ENCODE measurements at places on chromosomes 7 and 10. TPM values are rescaled to one million over a fixed set of nuclear protein-coding genes. Genes with fewer than 3 reads are reported as not detected.

GRCh38 chr7:138359870-138360559 lies 100.0 kb upstream of the TRIM24 start:
- DNase-seq, result no peak
- no peaks in the 10 kb centered on the region for H3K36me3 ChIP-seq
- no peaks in the 10 kb centered on the region for H3K4me1 ChIP-seq
- H3K27me3 ChIP-seq, result no peaks in the 10 kb centered on the region
- no peak overlapping the region for H3K4me3 ChIP-seq

DNA sequence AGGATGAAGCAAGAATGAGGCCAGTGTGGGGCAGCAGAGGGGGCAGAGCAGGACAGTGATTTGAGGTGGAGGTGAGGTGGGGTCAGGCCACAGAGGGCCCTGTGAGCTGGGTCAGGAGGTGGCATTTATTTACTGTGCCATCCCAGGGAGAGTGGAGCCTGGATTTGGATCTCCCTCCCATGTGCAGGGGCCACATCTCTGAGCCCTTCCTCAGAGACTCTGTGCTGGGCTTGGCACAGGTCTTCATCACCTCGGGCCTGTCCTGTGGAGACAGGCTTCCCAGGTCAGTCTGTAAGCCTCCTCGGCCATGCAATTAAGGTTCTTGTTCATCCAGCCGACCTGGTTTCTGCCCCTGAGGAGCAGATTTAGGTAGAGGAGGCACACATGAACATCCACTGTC lies 40.9 kb downstream of the ZNF777 start:
- no peak overlapping the region for H3K4me3 ChIP-seq
- no peaks in the 10 kb centered on the region for H3K36me3 ChIP-seq
- DNase-seq, result no peak
- peaks cover 9% of the 10 kb centered on the region for H3K4me1 ChIP-seq

DNA sequence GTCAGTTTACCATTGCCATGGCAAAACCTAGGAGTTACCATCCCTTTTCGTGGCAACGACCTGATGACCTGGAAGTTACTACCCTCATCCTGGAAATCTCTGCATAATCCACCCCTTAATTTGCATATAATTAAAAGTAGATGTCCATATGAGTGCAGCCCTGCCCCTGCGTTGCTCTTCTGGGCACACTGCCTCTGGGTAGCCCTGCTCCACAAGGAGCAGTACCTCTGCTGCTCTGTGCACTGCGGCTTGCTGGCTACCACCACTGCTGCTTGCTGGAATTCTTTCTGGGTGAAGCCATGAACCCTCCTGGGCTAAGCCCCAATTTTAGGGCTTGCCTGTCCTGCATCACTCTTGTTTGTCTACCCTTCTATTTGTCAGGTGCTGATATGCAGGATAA lies 12.5 kb downstream of the CYP17A1 start:
- no peaks in the 10 kb centered on the region for H3K36me3 ChIP-seq
- no peak for DNase-seq
- H3K4me3 ChIP-seq, result no peak overlapping the region
- no peak overlapping the region for H3K27ac ChIP-seq
- H3K4me1 ChIP-seq, result no peaks in the 10 kb centered on the region

DNA sequence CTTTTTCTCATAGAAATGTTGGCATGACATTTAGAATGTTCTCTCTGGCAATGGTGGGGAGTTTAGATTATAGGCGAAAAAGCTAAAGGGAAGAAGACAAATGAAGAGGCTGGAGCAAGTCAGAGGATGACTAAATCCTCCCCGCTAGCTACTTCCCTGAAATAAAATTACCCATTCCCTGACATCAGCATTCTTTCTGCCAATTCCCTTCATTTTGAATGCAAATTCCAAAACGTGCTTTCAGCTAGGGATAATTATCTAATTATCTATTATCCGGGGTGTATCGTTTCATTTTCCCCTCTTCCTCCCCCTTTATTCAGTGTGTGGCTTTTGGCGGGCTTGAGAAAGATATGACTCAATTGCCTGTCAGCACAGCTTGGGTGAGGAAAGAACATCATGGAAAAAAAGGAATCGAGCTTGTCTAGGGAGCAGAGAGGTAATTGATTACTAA lies 672.3 kb downstream of the TNS3 start:
- DNase-seq, result no peak
- no peaks in the 10 kb centered on the region for H3K27me3 ChIP-seq
- no peaks in the 10 kb centered on the region for H3K4me1 ChIP-seq

DNA sequence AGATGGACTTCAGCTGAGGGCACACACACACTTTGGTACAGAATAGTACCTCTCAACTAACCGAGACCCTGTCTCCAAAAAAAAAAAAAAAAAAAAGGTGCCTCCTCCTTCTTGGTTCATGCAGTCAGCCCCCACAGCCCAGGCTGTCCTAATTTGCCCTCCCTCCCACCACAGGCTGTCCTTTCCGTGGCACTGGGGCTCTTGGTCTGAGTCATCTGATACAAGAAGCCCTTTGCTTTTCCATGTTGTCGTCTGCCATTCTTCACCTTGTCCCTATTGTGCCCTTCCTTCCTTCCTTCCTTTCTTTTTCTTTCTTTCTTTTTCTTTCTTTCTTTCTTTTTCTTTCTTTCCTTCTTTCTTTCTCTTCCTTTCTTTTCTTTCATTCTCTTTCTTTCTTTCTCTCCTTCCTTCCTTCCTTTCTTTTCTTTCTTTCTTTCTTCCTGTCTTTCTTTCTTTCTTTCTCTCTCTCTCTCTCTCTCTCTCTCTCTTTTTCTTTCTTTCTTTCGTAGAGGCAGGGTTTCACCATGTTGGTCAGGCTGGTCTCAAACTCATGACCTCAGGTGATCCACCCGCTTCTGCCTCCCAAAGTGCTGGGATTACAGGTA lies 96.0 kb upstream of the IKZF1 start:
- no peaks in the 10 kb centered on the region for H3K27me3 ChIP-seq
- DNase-seq, result peak; percentile 66
- peak overlapping the region; percentile 89 for H3K27ac ChIP-seq
- peaks cover 98% of the 10 kb centered on the region for H3K4me1 ChIP-seq
- H3K4me3 ChIP-seq, result peak overlapping the region; percentile 21
- H3K36me3 ChIP-seq, result peaks cover 6% of the 10 kb centered on the region

GRCh38 chr7:18536486-18536885 lies 40.9 kb downstream of the HDAC9 start:
- H3K27ac ChIP-seq, result no peak overlapping the region
- no peak overlapping the region for H3K4me3 ChIP-seq
- peaks cover 2% of the 10 kb centered on the region for H3K27me3 ChIP-seq
- DNase-seq, result no peak

- peaks cover 65% of the 10 kb centered on the region for H3K36me3 ChIP-seq
- DNase-seq, result no peak
- no peak overlapping the region for H3K27ac ChIP-seq
- no peak overlapping the region for H3K4me3 ChIP-seq
- no peaks in the 10 kb centered on the region for H3K27me3 ChIP-seq
- H3K4me1 ChIP-seq, result peaks cover 19% of the 10 kb centered on the region
Observed at GRCh38 chr10:69388488-69388887, 28.2 kb downstream of the TACR2 start.

DNA sequence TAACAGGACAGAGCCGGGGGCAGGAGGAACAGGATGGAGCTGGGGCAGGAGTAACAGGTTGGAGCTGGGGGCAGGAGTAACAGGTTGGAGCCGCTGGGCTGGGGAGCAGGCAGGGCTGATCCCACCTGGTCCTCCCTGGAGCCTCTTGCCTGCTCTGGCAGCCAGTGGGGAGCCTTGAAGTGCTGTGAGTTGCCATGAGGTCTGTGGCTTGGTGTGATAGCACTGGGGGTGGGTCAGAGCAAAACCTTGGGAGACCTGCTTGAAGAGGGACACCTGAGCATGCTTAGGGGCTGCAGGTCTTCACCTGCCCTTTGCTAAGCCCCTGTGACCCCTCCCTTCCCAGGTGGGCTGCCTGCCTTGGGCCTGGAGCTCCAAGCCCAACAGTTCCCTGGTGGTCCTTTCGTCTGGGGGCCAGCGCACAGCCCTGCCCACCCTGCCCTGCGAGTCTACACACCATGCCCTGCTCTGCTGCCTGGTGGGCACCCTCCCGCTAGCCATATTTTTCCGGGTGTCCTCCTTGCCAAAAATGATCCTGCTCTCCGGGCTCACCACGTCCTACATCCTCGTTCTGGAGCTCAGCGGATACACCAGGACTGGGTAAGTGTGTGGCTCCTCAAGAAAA lies 111.6 kb downstream of the ADCY1 start:
- H3K27me3 ChIP-seq, result peaks cover 3% of the 10 kb centered on the region
- H3K4me1 ChIP-seq, result no peaks in the 10 kb centered on the region
- no peak overlapping the region for H3K27ac ChIP-seq
- H3K4me3 ChIP-seq, result no peak overlapping the region

- no peak for DNase-seq
- H3K27me3 ChIP-seq, result no peaks in the 10 kb centered on the region
- H3K36me3 ChIP-seq, result no peaks in the 10 kb centered on the region
- no peaks in the 10 kb centered on the region for H3K4me1 ChIP-seq
- no peak overlapping the region for H3K27ac ChIP-seq
Observed at GRCh38 chr10:64535131-64535867, 1014.1 kb downstream of the REEP3 start.

- no peaks in the 10 kb centered on the region for H3K4me1 ChIP-seq
- H3K27me3 ChIP-seq, result no peaks in the 10 kb centered on the region
- H3K4me3 ChIP-seq, result no peak overlapping the region
- DNase-seq, result no peak
Observed at GRCh38 chr10:7610026-7610425, 56.7 kb downstream of the ITIH5 start.

DNA sequence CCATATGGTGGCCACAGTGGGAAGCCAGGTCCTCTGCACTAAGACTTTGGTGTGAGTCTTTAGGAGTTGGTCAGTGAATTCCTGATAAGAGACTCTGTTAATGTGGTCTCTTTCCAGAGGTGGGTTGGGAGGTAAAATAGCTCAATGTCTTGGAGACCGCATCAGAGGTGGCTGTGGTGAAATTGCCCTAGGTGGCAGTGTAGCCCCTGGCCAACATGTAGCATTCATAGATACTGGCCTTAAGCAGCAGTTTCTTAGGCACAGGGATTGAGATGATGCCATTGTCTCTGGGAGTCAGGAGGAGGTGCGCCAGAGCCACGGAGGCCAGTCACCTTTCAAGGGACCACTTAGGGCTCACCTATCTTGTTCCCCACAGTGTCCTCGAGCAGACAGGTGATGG lies 202.8 kb downstream of the CREB5 start:
- H3K36me3 ChIP-seq, result no peaks in the 10 kb centered on the region
- H3K27me3 ChIP-seq, result peaks cover 7% of the 10 kb centered on the region
- H3K27ac ChIP-seq, result no peak overlapping the region
- no peak overlapping the region for H3K4me3 ChIP-seq

DNA sequence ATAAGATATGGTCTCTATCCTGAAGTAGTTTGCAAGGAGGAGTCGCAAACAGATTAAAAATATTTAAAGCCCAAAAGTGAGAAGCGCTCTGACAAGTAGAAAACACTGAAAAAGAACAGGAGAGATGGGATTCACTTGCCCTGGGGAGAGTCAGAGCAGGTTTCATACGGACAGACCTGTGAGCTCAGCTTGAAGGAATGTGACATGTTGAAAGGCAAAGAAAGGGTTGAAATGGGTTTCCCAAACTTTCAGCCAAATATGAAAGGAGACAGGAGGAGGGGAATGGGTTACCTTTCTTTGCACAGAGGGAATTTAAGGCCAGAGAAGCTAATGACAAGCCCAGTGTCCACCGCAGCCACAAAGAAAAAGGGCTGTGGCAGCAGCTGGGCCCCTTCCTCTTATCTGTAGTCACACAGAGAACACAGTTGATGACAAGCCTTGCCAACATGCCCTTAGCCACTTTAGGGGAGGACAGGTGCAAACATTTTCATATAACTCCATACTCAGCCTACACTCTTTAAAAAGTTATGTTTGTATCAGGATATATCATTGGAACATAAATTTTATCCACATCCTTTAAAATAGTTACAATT lies 14.9 kb downstream of the HOXA1 start:
- H3K4me3 ChIP-seq, result no peak overlapping the region
- H3K4me1 ChIP-seq, result no peaks in the 10 kb centered on the region
- peaks cover 12% of the 10 kb centered on the region for H3K27me3 ChIP-seq
- H3K36me3 ChIP-seq, result no peaks in the 10 kb centered on the region
- no peak overlapping the region for H3K27ac ChIP-seq

GRCh38 chr7:5678295-5679047 lies 103.0 kb downstream of the RNF216 start:
- peaks cover 48% of the 10 kb centered on the region for H3K4me1 ChIP-seq
- H3K36me3 ChIP-seq, result peaks cover 8% of the 10 kb centered on the region
- H3K27me3 ChIP-seq, result no peaks in the 10 kb centered on the region
- no peak for DNase-seq
- no peak overlapping the region for H3K4me3 ChIP-seq

The TFR2 gene
- total RNA-seq, result 12.4 TPM

The CYP3A4 gene
- not detected for total RNA-seq

The AOC1 gene
- not detected for total RNA-seq

The PIP gene
- total RNA-seq, result not detected

The SPDYE11 gene
- total RNA-seq, result not detected

The RTKN2 gene
- 4.8 TPM for total RNA-seq

The PVRIG gene
- total RNA-seq, result 26.9 TPM

The FAM13C gene
- not detected for total RNA-seq

The GRM8 gene
- not detected for total RNA-seq

The C10orf95 gene
- total RNA-seq, result 0.27 TPM

The SPDYE1 gene
- total RNA-seq, result not detected

Measured in activated CD4-positive, alpha-beta T cell treated with anti-CD3 and anti-CD28 coated beads for 36 hours (primary cell).